ENCODE measurements at places on chromosomes 12 and 14. TPM values are rescaled to one million over a fixed set of nuclear protein-coding genes. Genes with fewer than 3 reads are reported as not detected.
A peak's percentile ranks its signal among the peaks of the same experiment; 100 is the strongest.

Gene GZMH
- polyA plus RNA-seq: not detected

Gene BRI3BP
- 4.9 TPM for polyA plus RNA-seq

DNA sequence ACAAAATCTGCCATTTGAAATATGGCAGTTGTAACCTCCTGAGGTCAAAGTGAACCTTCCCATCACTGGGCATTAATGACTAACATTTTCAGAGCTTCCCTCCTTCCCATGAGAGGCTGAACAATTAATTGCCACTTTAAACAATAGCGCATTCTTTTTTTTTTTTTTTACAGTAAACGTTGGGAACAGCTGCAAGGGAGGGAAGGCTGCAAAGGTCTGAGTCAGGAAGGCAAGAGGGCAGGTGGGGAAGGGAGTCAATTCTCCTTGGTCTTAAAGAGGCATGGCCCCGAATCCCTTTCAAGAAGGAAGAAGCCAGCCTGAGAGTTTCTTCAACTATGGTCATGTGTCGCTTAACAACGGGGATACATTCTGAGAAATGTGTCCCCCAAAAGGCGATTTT lies 41.0 kb upstream of the PLEKHG3 start:
- DNase-seq: no peak

GRCh38 chr12:27589419-27589818 lies 65.4 kb downstream of the PPFIBP1 start:
- no peak for DNase-seq

GRCh38 chr14:89603938-89604480 lies 187.0 kb upstream of the FOXN3 start:
- DNase-seq: no peak

DNA sequence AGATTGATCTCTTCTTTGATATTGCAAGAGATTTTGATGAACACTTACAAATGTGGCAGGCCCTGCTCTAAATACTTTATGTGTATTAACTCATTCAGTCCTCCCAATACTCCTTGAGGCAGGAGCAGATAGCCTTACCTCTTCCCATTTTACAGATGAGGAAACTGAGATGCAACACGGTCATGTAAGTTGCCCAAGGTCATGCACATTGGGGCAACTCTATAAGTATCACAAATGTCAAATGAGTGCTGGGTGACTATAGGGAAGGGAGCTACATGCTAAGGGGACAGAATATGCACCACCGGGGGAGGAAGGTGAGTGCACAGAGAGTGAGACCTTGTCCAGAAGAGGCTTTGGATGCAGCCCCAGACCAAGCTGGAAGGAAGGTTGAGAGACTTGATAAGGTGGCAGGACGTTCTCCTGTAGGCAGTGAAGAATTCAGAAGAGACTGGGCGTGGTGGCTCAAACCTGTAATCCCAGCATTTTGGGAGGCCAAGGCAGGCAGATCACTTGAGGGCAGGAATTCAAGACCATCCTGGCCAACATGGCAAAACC lies 132.3 kb upstream of the PWP1 start:
- no peak for DNase-seq

Gene ANKRD33
- polyA plus RNA-seq: not detected

DNA sequence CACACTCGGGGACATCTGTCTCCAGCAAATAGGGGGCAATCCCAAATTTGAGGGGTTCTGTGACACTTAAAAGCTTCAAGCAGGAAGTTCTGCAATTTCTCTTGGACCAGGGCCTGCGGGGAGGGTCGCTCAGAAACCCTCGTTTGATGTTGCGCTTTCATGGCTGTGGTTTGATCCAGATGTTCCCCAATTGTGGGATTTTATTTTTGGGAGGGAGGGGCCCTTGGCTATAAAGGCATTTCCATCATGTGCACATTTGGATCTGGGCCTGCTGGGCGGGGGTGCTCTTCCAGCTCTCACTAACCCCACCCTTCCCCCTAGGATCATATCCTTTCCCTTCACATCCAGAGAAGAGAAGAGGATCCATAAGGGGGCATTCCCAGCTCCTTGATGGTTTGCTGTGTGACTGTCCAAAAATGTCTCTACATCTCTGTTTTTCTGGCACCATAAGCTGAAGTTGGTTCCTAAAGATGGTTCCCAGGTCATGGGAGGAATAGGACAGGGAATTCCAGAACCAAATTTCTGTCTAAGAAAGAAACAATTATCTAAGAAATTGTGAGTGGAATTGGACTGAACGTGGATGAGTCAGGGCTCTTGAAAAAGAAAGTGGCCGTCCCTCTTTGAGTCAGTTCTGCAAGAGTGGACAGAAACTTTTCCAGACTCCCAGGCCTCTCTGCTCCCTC lies 47.2 kb downstream of the SMUG1 start:
- no peak for DNase-seq

GRCh38 chr14:90645842-90646443 lies 170.3 kb downstream of the TTC7B start:
- DNase-seq: peak; percentile 83

- DNase-seq: no peak
These were observed 914 bp upstream of the PACS2 start for GRCh38 chr14:105313381-105314286.

DNA sequence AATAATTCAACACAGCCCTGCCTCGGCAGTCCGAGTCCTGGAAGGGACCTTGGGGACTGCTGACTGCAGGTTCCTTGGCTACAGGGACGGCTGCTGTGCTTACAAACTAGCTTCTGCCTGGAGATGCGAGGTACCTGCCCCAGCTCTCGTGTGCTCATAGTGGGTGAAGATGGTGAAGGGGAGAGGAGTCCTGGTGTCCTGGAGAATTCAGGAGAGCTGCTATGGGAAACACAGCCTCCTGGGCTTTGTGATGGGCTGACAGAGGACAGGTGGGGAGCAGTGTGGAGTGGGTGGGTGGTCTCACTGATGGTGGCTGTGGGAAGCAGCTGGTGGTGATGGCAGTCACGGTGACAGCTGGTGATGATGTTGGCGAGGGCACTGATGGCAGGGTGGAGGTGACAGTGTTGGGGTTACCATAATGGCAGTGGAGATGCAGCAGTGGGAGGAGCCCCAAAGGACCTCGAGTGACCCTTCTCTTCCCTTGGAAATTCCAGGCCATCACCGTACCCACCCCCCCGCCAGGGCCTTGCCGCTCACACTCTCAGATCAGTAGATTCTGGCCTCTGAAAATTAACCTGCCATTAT lies 32.8 kb downstream of the HVCN1 start:
- DNase-seq: no peak

GRCh38 chr12:90546511-90546910 lies 408.5 kb downstream of the CCER1 start:
- no peak for DNase-seq

DNA sequence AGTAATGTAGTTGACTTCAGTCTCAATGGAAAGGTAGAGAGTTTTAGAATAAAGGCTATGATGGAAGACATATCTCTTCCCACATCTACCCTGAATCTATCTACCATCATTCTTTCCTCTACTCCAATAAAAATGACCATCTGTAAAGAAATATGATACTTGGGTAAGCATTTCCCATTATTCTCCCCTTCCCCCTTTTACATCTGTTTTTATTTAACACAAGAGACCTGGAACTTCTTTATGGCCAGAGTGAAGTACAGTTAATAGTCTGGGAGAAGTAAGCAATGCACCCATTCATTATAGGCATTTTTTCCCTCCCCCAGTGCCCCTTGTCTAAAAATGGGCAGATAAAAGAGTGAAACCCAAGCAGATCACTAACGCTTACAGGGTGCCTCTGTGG lies 6.5 kb downstream of the TPH2 start:
- DNase-seq: no peak

DNA sequence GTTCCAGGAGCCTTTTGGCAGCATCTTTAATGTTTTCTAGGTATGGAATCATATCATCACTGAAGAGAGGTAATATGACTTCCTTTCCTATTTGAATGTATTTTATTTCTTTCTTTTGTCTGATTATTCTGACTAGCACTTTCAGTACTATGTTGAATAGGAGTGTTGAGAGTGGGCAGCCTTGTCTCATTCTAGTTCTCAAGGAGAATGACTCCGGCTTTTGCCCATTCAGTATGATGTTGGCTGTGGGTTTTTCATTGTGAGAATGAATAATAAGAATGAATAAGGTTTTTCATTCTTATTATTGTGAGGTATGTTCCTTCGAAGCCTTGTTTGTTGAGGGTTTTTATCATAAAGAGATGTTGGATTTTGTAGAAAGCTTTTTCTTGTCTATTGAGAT lies 98.9 kb downstream of the GPHN start:
- no peak for DNase-seq

DNA sequence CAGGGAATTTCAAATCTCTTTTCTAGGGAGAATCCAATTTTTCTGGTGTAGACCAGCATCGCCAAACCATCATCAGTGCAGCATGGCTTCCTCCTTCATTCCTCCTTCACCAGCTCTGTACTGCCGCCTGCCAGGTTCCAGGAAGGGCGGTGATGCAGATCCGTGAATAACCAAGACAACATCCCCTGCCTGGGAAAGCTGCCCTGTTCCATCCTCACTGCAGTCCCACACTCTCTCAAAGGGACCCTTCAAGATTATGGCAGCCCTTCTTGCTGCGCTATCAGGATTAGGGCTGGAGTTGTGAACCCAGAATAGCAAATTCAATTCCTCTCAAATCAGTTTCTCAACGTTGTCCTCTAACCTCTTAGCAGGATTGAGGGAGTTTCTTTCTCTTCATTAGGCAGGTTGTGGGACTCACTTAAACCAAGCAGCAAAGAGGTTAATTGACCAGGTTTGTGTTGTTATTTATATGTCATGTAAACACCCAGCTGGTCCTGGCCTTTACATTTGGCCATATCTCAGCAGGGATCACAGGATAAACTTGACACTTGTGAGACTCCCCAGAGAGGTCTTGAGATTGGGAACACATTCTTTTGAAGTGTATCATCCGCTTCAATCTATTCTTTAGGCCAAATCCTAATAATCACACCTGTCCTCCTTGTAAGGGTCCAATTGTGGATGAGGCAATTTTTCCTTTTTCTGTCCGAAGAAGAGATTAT lies 26.2 kb downstream of the TMEM30B start:
- DNase-seq: no peak

DNA sequence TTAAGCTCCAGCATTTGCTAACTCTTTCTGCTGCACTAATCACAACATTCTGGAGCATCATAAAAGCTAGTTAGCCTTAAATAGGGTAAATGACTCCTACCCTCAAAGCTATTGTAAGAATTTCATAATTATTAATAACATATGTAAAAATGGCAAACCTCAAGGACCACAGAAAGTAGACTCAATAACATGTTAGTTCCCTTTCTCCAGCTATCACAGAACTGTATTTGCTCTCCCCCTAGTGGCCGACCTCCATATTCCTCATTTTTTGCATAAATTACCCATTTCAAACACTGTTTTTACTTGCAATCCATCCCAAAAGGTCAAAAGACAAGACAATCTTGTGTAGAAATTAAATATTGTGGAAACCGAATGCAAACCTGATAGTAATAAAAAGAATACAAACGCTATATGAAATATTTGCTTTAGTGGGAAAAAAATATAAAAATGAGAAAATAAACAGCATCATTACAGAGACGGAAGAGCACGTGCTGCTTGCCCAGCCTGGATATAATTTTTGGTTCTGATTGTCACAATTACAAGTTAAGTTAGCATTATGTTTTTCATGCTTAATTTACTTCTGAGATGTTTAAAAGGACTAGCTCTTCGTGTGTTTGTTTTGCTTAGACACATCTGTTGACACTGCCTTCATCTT lies 97.9 kb downstream of the RERGL start:
- peak; percentile 36 for DNase-seq

Gene TMEM119
- polyA plus RNA-seq: 154 TPM

Gene WSCD2
- not detected for polyA plus RNA-seq

Gene CLEC1B
- polyA plus RNA-seq: not detected

DNA sequence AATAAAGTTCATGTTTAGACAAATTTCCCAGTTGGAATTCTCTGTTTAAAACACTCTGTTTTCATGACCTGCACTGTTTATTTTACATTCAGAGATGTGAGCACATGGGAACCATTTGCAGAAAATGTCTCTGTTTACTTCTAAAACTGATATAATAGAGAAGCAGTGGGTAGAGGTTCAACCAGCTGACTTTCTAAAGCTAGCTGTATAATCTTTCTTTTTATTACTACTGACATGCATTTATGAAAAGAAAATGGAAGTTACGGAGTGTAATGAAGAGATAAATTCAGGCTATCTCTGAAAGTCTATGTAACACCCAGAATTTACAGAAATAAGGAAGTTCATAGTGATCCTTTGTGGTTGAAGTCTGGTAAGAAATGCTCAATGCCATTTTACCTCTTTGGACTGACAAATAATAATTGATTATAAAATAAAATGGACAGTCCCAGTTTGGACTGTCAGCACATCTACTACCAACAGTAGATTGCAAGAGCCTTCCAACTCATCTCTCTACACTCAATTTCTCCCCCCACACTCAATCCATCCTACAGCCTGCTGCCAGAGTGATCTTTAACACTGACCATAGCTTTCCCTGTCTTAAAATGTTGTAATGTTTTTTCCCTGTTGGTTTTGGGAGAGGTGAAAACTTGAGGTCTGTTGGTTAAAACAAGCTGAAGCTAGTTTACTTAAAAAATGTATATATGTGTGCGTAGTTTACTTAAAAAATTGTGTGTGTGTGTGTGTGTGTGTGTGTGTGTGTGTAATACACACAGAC lies 137.4 kb downstream of the AEBP2 start:
- DNase-seq: peak; percentile 77

DNA sequence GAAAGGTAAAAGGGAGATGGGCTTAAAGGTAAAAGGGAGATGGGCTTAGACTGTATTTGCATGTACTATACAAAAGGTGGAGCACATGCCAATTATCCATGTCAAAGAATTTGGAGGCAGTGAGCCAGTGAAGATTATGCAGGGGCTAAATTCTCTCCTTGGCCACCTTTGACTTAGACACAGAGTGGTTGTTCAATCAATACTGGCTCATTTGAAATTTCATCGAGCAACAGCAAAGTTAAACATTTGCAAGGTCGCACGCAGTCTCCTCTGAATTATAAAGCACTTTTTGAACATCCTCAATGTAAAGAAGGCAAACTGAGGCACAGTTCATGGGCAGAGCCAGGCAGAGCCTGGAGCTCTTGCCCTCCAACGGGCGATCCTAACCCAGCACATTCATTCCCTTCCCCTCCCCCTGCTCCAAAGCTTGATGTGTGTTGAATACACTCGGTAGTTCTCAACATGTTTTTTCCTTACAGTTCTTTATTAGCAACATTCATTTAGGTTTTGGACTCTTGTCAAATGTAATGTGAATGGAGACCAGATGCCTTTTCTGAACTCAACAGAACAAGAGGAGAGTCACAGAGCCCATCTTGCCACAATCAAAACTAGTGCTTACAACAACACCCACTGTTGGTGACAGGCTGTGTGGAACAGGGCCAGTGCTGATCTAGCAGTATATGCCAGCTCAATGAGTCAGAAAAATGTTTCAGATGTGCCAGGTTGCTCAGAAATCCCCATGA lies 169.7 kb upstream of the G2E3 start:
- DNase-seq: no peak

Gene RNFT2
- 0.95 TPM for polyA plus RNA-seq

GRCh38 chr14:22802860-22803686 lies 12.2 kb downstream of the SLC7A7 start:
- no peak for DNase-seq

DNA sequence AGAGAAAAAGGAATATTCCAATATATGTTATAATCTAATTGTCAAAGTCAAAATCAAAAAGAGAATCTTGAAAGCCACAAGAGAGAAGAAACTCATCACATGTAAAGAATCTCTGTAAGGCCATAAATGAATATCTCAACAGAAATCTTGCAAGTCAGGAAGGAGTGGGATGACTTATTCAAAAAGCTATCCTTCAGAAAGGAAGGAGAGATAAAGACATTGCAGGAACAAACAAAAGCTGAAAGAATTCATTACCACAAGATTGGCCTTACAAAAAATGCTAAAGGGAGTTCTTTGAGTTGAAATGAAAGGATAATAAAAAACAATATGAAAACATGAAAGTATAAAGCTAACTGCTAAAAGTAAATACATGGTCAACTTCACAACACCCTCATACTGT lies 286.8 kb downstream of the LRIG3 start:
- DNase-seq: no peak

Gene KIF26A
- polyA plus RNA-seq: 0.01 TPM

Measured in fibroblast of lung (primary cell).